Colonic mucosa (tissue), 4 donors: ENCODE measurements at places on chromosomes 6 and 20.

- no peak for DNase-seq
Measured at GRCh38 chr6:123118811-123119210, 122.8 kb downstream of the CLVS2 start.

GRCh38 chr6:170175644-170176135 is 115.2 kb downstream of the DLL1 start:
- DNase-seq = peak; percentile 13

GRCh38 chr6:131960371-131961133 is 9.4 kb upstream of the CCN2 start:
- DNase-seq = no peak

DNA sequence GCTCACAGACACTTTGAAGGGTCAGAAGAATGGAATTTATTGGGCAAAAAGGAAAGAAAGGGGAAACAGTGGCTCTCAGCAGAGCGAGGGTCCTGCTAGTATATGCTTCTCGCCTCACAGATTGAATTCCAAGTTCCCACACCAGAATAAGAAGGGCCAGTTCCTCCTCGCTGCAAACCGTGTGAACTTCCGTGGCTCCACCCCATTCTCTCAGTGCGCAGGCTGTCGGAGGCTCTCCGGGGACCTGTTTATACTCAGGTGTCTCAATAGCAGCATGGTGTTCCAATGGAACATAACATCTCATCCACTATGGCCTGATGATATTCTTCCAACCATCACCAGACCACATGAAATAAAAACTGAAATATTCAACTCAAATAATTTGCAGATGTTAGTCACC is 4.6 kb downstream of the SAMD3 start:
- DNase-seq = no peak
